ENCODE measurements at places on chromosomes 11 and 22. TPM values are rescaled to one million over a fixed set of nuclear protein-coding genes. Genes with fewer than 3 reads are reported as not detected.

DNA sequence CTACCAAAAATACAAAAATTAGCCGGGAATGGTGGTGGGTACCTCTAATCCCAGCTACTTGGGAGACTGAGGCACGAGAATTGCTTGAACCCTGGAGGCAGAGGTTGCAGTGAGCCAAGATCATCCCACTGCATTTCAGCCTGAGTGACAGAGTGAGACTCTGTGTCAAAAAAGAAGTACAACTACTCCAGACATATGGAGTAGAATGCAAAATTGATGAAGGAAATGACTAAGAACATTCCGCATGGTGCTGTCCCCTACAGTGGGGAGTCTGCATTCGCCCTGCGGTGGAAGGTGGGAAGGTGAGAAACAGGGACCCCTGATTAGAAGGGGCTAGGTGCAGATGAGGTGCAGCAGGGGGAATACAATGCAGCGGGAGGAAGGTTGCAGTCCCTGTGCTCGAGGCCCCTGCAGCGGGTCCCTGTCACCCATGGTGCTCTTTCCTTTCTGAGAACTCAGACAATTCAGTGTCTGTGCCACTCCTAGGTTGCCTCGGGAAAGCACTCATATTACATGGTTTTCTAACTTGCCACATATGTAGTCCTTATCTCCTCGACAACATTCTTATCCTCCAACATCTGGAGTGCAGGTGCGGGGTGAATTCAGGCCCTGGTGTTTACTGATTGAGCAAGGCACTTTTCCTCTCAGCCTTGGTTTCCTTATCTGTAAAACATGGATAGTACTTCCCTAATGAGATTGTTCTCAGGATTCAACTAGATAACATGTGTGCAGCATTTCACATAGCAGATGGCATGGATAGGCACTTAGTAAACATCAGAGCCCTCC is 5.2 kb downstream of the POLD4 start:
- DNase-seq = no peak

DNA sequence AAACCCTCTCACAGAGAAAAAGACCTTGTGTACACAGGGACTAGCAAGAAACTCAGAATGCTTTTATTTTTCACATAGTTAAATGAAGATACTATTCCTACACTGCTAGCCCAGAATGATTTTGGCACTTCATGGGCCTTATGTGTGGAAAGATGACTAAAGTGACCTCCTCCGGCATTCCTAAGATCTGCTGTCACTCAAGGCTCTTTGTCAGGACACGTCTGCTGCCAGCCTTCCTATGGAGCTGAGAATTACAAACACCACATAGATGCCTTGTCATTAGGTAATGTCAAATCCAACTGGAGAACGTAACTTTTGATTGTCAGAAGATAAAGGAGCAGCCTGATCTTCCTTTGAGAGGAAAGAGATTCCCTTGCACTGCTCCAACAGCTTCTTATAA is 249.1 kb downstream of the FAT3 start:
- no peak for DNase-seq

DNA sequence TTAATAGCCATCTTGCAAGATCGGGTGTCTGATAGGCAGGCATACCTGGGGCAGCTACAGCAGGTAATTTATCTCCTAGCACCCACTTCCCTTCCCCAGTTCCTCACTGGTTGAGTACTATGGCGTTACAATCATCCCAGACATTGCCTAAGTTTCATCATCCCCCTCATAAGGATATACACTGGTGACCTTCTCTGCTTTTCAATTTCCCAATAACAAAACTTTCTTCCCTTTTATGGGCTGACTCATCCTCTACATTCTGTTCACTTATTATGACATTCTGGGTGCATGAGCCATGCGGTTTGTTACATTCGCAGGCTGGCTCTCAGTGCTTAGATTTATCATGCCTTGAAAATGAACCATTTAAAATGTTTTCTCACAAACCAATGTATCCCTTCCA is 5.0 kb upstream of the MRPL11 start:
- no peak for DNase-seq

DNA sequence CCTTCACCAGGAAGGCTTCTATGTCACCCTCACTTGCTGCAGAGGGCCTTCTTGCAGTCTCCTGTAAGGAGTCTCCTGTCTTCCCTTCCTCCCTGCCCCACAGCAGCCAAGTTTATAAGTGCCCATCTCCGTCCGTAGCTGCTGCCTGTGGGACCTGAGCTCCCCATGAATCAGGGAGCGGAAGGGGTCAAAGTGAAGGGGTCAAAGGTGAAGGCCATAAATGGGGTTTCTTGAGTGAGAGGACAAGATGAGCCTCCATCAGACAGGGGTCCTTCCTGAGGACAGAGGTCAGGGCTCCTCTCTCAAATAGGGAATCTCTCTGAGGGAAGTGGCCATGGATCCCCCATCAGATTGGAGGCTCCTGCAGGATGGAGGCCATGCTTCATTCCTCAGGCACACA is 44.4 kb downstream of the ARRB1 start:
- DNase-seq = no peak

The TRIM48 gene
- total RNA-seq = not detected

The APOL5 gene
- total RNA-seq = not detected

DNA sequence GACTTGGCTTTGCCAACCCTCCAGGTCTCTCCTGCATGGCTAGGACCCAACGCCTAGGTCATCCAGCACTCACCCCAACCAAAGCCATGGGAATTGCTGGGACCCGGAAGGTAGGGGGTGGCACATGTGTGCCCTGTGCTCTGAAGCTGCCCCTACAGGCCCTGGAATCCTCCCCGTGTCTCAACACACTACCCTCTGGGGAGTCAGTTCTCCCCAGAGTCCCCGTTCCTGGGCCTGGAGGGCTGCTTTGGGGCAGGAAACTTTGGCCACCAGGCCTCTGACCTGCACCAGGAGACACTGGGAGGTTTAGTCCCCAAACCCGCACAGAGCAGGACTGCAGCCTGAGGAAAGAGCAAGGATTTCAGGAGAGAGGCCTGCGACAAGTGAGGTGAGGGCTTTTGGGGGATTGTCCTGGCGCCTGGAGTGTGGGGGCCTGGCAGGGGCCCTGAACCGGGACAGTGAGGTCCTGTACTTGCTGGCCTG is 495 bp upstream of the IFITM1 start:
- no peak for DNase-seq

The RFPL3 gene
- not detected for total RNA-seq

The MMP12 gene
- not detected for total RNA-seq

The ZNF74 gene
- 11.6 TPM for total RNA-seq

DNA sequence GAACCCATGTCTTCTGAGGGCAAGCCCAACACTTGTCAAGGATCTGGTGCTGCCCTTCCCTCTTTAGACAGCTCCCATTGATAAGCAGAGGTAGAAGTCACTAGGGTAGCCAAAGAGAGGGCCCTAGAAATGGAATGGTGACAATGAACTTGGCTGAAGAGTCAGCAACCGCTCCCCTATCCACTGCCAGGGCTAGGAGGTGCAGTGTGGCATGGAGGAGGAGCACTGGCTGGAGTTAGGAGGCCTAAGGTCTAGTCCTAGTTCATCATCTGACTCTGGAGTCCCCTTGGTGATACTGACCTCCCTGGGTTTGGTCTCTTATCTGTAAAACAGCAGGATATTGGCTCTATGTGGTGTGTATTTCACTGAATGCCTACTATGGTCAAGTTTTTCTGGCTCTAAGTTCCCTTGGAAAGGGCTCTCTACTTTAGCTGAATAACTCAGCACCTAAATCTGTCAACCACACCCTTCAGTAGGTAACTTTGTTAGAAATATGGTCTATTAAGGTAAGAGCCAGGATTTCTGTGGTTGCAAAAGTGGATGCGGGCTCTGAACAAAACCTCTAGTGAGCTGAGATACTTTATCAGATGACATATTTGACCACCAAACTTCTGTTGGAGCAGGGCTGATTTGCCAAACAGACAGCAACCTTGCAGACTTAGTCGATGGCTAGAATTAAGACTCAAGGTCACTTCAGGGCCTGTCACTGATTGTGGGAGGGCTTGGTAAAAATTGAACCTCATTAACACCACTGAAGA is 10.5 kb downstream of the TIMP3 start:
- no peak for DNase-seq

DNA sequence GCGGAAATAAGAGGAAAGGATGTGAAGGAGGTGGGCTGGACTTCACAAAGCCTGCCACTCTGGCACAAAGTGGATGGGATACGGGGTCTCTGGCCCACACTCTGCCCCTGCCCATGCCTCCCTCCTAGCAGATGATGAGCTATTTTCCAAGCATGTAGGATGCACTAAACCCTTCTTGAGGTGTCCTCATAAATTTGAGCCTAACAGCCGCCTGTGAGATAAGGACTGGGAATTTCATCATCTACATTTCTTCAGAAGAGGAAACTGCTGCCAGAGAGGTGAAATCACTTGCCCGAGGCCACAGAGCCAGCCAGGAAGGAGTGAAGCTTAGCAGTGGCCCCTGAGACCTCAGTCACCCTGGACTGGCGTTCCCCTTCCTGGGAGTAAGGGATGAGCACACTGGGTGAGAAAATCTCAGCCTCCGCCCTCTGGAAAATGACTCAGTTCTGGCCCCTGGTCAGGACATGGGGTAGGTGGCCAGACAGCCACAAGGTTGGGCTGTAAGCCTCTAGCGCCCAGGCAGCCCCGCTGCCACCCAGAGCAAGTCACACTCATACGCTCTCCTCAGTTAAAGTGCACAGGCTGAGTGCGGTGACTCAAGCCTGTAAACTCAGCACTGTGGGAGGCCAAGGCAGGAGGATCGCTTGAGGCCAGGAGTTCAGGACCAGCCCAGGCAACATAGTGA is 27.9 kb downstream of the MB start:
- DNase-seq = no peak

The CEP126 gene
- total RNA-seq = 9.4 TPM

DNA sequence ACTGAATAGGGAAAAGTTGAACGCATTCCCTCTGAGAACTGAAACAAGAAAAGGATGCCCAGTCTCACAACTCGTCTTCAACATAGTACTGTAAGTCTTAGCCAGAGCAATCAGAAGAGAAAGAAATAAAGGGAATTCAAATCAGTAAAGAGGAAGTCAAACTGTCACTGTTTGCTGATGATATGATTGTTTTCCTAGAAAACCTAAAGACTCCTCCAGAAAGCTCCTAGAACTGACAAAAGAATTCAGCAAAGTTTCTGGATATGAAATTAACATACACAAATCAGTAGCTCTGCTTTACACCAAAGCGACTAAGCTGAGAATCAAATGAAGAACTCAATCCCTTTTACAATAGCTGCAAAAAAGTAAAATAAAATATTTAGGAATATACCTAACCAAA is 471.2 kb upstream of the CNTN5 start:
- no peak for DNase-seq

The SYT12 gene
- total RNA-seq = not detected

GRCh38 chr11:19595499-19595839 is 117.2 kb upstream of the NAV2 start:
- no peak for DNase-seq

DNA sequence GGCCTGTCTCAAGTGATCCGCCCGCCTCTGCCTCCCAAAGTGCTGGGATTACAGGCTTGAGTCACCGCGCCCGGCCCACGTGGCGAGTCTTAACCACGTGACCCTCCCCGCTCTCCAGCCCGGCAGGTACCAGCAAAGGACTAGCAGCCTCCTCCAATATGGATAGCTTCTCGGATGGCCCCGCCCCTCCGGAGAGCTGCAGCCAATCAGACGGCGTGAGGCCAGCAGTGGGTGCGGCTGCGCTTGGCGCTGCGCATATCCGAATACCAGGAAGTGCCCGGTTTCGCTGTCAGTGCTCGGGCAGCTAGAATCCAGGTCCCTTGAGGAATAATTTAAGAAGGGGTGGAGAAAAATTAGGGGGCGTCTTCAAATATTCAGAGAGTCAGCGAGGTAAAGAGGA is 14.7 kb upstream of the PISD start:
- peak; percentile 92 for DNase-seq

DNA sequence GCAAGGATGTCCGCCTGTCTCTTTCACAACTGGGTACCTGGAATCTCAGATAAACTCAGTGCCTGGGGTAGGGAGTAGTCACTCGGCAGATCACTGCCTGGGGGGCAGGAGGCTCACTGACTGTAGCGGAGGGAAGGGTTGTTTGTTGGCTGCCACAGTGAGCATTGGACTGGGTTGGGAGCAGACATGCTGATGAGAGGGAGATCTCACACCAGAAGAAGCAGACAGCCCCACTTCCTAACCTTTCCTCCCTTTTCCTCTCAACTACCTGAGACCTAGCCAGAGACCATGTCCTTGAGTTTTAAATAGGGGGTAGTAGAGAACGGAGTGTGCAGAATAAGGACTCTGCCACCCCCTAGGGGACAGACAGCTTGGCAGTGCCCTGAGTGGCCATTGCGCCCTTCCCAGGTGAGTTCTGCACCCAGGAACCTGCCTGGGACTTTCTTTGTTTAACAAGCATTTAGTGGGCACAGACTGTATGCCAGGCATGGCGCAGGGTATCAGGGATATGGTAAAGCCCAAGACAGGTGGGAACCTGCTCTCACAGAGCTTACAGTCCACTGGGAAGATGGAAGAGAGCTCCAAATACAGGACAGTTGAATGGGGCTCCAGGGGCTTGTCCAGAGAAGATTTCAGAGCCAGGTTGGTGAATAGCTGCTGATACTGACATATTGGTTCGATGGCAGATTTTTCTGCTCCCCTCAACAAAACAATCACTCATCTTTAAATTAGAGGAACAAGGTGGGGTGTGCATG is 115.7 kb upstream of the NNMT start:
- DNase-seq = peak; percentile 59

- DNase-seq = no peak
These were observed 147.6 kb downstream of the MIAT start for GRCh38 chr22:26804911-26805539.

DNA sequence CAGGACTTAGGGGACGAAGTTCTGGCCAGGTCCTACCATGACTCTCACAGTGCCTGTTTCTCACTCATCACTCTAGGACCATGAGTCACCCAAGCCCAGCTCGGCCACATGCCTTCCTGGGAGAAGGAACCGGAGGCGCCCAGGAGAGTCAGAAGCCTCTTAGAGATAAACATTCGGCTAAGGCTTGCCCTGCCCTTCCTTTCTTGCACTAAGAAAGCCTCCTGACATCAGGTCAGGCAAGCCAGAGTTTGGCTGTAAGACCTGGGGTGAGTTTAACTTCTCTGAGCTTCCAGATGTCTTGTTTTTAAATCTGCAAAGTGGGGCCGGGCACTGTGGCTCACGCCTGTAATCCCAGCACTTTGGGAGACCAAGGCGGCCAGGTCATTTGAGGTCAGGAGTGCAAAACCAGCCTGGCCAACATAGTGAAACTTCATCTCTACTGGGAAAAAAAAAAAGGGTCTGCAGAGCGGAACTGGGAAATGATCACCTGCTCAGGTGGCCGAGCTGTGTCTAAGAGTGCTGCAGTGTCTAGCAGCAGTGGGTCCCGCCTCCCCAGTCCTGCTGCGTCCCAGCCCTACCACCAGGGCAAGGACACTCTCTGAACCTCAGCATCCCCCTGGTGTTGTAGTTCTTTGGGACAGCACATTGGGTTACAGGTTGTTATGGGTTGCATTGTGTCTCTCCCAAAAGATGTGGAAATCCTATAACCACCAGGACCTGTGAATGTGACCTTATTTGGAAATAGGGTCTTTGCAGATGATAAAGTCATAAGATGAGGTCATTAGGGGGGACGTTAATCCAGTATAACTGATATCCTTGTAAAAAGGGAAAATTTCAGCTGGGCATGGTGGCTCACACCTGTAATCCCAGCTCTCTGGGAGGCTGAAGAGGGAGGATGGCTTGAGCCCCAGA is 1.8 kb upstream of the CARS1 start:
- DNase-seq = no peak

- peak; percentile 59 for DNase-seq
These were observed 47.1 kb downstream of the SLC22A12 start for GRCh38 chr11:64638018-64638665.

Data from B cell (primary cell).